T-helper 1 cell (primary cell): ENCODE measurements at places on chromosomes 5 and 9.

DNA sequence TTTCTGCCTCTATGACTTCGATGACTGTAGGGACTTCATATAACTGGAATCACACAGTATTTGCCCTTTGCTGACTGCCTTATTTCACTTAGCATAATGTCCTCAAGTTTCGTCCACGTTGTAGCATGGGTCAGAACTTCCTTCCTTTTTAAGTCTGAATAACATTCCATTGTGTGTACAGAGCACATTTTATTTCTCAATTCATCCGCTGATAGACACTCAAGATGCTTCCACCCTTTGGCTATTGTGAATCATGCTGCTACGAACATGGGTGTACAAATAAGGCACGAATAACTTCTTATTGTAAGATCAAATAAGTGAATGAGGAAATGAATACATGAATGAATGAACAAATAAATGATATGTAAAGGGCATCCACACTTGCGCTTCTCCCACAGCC is 13.0 kb downstream of the BARX1 start:
- no peak for DNase-seq

DNA sequence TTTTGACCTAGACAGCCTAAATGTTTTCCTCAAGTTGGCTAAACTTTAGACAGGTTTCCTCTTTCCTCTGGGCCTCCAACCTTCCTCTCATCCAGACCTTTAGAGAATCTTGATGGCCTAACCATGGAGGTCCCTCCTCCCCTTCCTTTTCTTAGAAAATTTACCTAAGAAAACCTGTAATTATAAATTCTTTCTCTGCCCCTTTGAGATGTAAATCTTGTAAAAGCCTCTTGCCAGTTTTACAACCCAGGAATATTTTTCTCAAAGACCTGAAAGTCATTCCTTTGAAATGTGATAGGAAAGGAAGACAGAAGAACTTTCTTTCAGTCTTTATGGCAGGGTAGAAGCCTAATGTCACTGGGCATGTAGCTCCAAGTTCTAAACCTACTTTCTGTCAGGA is 1752.6 kb upstream of the C9orf72 start:
- no peak for DNase-seq

DNA sequence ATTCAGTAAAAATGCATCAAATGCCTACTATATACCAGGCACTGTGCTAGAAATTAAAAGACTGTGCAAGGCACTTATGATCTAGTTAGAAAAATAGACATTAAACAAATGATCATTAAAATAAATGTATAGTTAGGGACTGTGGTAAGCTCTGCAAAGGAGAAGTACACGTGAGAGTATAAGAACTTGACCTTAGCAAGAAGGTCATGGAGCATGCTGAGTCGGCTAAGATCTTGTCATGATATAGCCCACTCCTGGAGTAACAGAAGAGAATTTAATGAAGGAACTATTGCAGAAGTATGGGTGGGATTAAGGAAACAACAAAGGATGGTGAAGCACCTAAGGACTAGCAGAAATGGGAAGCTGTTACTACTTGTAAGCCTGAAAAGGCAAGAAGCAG is 23.5 kb upstream of the SAP30L start:
- no peak for DNase-seq

- no peak for DNase-seq
Measured at GRCh38 chr5:62684310-62684709, 105.7 kb downstream of the LRRC70 start.

GRCh38 chr9:79000230-79001002 is 571.3 kb upstream of the TLE4 start:
- no peak for DNase-seq

- no peak for DNase-seq
Measured at GRCh38 chr5:8382456-8382855, 513.5 kb downstream of the MTRR start.

- no peak for DNase-seq
Measured at GRCh38 chr5:136375920-136376319, 10.6 kb upstream of the TRPC7 start.
